CD4-positive, alpha-beta memory T cell (primary cell): ENCODE measurements at places on chromosomes 7 and 10. TPM values are rescaled to one million over a fixed set of nuclear protein-coding genes. Genes with fewer than 3 reads are reported as not detected.
A peak's percentile ranks its signal among the peaks of the same experiment; 100 is the strongest.

Gene LRMDA
- not detected for total RNA-seq

Gene RUFY2
- total RNA-seq = 24.6 TPM

Gene MAT1A
- total RNA-seq = not detected

Gene HTR7
- not detected for total RNA-seq

DNA sequence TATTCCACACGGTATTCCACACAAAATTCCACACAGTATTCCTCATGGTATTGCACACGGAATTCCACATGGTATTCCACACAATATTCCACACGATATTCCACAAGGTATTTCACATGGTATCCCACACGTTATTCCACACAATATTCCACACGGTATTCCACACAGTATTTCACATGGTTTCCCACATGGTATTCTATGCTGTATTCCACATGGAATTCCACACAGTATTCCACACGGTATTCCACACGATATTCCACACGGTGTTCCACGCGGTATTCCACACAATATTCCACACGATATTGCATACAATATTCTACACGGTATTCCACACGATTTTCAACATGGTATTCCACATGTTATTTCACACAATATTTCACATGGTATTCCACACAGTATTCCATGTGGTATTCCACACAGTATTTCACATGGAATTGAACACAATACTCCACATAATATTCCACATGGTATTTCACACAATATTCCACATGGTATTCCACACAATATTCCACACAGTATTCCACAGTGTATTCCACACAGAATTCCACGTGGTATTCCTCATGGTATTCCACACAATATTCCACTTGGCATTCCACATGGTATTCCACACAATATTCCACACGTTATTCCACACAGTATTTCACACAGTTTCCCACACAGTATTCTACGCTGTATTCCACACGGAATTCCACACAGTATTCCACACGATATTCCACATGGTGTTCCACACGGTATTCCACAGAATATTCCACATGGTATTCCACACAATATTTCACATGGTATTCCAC, 136.0 kb upstream of the CHST15 start:
- DNase-seq = no peak

- DNase-seq = no peak
Measured at GRCh38 chr7:138387755-138388475, 72.1 kb upstream of the TRIM24 start.

DNA sequence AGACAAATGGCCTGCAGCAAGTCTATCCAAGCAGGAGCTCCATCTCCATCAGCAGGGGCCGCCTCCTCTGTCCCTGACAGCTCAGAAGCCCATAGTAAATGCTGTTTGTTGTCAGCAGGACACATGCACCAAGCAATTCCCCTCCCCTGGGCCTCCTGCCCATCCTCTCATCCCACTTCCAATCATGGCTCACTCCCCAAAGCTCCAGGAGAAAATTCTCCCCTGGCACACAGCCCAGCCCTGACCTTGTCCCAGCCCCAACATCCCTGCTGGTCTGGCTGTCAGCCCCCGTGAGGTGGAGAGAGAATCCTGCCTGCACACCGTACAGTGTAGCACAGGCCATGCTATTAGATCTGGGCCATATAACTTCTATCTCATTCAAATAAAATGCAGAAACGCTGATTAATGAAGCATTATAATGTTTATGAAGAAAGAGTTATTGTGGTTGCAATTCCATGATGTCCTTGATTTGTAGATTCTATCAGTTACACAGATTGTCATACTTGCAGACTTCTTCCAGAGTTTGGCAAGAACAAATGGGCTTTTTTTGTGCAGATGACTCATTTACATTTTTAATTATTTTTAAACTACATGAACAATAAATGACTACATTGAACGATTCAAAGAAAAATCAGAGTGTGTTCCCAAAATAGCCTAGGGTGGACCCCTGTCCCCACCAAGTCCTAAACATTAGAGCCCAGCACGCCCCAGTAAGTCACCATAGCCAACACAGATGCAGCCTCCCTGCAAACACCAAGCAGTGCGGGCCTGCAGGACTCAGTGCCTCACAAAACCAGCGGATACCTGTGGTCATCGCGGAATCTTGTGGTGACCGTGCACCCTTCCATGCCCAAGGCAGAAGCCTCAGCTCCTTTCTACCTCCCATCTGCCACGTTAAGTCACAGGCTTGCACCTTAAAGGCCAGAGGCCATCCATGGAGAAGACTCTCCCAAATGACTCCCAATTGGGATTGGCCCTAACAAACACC, 70.1 kb downstream of the COBL start:
- DNase-seq = no peak

- DNase-seq = no peak
Measured at GRCh38 chr7:158702944-158703343, 1.7 kb downstream of the NCAPG2 start.

Gene AMZ1
- total RNA-seq = 2.0 TPM

Gene TRIM73
- 26.2 TPM for total RNA-seq

DNA sequence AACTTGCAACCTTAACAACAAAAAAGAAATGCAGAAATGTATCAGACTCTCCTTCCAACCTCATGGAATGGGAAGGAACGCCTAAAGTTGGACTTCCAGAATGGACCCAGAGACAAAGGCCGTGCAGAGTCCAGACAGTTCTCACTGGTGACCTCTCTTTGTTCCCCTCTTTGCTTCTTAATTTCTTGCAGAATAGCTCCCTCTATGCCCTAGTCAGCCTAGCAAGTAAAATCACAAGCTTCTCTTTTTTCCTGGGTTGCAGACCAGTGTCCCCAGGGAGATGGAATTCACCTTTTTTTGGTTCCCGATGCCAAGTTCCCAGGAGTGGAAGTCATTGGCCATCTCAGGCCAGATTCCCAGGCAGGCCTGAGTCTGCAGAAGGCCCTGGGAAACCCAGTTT, 278.0 kb downstream of the CCSER2 start:
- no peak for DNase-seq

DNA sequence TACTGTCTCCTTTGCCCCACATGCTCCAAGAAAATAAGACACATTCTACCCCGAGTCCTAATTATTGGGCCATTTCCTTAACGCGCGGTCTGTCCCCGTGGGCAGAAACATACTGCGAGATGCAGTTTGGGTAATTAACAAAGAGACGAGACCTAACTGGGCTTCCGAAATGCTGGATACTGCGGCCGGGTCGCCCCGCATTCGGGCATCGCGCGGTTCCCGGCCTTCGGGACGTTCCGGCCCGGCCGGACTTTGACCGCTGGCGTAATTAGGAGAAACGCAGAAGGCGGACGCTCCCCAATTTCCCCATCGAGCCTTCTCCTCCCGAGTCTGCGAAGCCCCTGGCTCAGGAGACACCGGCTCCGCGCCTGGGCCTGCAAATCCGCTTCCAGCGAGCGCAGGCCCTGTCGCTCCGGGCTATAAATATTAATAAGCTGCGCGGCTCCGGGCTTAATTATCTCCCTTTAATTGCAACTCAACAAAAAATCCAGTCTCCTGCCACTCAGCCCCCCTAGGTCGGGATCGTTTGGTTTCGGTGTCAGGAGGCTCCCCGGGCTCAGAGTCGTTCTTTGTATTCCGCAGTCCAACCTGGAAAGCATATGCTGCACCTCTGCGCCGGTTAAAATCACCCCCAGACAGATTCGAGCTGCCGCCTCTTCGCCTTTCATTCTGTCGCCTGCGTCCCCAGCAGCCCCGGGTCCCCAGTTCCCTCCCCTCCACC, 131.5 kb downstream of the SPAG6 start:
- no peak for DNase-seq

DNA sequence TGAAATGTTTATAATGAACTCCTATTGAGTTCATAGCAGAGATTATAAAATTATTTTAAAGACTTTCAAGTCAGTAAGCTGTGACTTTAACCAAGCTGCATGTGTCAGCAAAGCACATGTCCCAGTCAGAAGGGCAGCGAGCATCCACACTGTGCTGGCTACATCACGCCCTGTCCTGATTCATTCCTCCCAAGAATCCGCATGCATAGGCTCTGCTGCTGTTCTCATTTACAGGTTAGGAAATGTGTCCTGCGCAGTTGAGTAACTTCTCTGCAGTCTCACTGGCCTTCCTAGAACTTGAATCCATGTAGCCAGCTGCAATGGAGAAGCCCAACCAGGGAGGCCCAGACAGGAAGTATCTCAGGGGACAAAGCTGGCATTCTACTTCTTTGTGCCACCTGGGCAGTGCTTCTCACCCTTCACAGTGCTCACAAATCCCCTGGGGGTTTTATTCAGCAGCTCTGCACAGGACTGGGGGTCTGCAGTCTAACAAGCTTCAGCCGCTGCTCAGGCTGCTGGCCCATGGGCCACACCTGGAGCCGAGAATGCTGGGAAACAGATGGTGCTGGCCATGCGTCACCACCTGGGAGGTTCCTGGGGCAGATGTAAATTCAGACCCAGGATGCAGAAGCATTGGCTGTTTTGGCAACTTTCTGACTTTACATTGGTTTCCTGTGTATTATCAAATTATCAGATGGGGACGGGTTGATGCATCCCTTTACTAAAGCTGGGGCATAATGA, 192.8 kb upstream of the GDF10 start:
- DNase-seq = no peak

- peak; percentile 42 for DNase-seq
Measured at GRCh38 chr7:105857009-105857952, 19.1 kb downstream of the ATXN7L1 start.

Gene CADPS2
- not detected for total RNA-seq

- DNase-seq = no peak
Measured at GRCh38 chr7:19116121-19117090, 1.0 kb downstream of the TWIST1 start.

GRCh38 chr7:25262586-25262985, 34.3 kb upstream of the NPVF start:
- DNase-seq = no peak

- DNase-seq = no peak
Measured at GRCh38 chr10:15712883-15713282, 6.8 kb downstream of the ITGA8 start.

Gene CCL26
- total RNA-seq = not detected

Gene CCNY
- 65.9 TPM for total RNA-seq

GRCh38 chr10:88715517-88715916, 9.5 kb downstream of the LIPK start:
- DNase-seq = no peak

Gene FUOM
- 17.1 TPM for total RNA-seq

Gene CCZ1
- total RNA-seq = 78.0 TPM

DNA sequence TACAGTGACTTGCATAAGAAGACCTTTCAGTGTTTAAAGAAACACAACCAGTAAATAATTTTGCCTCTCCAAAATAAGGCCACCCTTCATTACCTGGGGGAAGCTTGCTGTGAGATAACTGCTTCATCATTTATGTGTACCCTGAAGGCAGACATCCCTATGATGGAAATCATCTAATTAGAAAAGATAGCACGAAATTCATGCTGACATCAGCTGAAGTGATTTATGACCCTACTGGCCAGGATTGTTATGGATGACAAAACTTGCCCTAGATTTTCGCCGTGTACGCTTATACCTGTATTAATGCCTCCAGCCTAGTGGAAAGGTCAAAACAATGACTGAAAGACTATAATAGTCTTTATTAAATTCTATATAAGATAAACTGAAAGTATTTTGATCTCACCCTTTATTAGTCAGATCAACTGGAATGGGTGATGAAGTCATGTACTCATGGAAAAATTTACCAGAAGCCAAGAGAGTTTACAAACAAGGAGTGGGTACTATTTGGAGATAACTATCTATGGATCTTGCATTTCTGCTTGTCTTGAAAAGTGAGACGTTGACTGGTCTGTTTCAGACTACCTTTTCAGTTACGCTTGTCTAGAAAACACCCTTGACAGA, 114.2 kb downstream of the PPP1R3A start:
- DNase-seq = no peak

GRCh38 chr10:115992236-115992986, 280.6 kb downstream of the GFRA1 start:
- no peak for DNase-seq

GRCh38 chr7:70694434-70694970, 437.4 kb upstream of the GALNT17 start:
- peak; percentile 37 for DNase-seq

GRCh38 chr7:128672927-128673517, 930 bp downstream of the GARIN1A start:
- no peak for DNase-seq

GRCh38 chr10:8898745-8899330, 844.4 kb downstream of the GATA3 start:
- DNase-seq = no peak

DNA sequence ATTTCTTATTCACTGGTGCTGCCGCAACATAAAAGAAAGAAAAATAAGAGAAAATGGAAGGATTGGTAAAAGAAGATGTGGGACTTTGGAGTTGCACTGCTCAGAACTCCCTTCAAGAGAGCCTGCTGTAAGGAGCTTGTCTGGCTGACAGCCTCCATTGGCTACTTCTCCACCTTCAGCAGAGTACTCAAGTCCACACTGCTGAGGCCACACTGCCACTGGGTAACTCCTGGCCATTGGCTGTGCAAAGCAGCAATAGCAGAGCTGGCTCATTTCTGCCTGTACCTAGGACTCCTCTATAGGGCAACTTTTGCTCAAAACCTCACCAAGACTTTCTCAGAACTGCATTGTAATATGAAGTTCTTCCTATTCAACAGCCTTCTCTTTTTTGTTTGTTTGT, 38.7 kb upstream of the PCLO start:
- DNase-seq = no peak

DNA sequence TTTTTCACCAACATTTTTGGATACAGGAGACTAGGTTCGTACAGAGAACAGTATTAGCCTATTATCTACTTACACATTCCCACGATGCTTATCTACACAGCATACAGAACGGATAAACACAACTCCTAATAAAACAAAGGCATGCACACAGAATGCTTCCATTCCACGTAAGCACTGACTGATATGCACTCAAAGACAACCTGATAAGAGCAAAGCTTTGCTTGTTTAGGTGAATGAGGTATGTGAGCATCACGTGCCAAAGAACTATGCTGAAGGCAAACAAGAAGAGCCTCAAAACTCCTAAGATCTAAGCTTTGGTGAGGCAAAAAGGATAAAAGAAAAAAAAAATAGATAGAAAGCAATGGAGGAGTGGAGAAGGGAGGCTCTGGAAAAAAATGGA, 413.5 kb upstream of the LRRN3 start:
- DNase-seq = no peak

Gene CPA2
- not detected for total RNA-seq

DNA sequence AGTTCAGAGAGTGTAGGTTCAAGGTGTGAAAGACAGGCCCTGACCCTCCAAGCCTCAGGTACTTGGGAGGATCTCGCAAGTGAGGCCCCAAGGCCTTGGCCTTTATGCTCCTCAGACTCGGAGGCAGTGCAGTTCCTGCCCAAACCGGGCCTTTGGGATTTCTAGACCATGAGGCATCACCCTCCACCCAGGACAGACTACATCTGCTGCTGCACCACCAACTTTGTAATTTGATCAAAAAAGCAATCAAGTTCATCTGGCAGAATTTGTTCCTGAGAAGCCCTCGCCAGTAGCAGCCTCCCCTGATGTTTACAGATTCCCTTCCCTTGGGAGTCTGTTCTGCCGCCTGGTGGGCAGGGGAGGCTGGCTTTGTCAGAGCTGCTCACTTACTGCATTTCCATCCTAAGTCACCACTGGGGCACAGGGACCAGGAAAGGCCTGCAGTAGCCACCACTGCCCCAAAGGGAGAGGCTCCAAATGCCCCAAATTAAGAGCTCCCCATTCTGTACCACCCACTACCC, 2.1 kb downstream of the CAMK2G start:
- no peak for DNase-seq

- no peak for DNase-seq
Measured at GRCh38 chr10:1395025-1395480, 338.9 kb downstream of the WDR37 start.

Gene ALOX5
- 3.1 TPM for total RNA-seq
